ENCODE measurements at places on chromosomes 5 and 9.

- DNase-seq: no peak
These were observed 108.1 kb upstream of the SLC27A6 start for GRCh38 chr5:128857076-128857677.

DNA sequence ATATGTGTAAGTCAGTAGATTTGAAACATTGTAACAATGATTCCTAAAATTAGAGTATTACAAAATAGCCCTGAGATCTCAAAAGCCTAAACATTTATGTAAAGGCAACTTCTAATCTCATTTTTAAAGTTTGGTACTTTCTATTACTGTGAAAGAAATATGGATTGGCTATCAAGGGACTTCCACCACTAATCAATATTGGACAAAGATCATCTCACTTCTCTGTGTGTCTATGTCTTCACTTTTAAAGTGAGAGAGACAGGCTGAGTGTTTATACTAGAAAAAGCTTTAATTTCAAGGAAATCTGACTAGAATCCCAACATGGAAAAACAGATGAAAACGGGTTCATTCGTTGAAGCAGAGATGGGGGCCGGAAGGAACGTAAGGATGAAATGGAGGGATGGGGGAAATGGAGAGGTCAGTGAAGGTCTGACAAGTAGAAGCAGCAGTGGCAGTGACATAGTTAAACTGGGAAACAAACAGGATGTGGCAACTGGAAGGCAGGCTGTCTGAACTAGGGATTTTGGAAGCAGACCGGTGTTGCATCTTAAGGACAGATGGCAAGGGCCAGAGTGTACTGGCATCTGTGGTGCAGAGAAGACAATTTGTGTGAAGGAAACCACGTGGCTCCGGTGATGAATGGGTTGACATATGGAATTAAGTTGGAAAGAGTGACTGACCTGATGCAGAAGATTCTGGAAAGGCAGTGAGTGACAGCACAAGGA is 60.8 kb downstream of the PDE4D start:
- DNase-seq: no peak

DNA sequence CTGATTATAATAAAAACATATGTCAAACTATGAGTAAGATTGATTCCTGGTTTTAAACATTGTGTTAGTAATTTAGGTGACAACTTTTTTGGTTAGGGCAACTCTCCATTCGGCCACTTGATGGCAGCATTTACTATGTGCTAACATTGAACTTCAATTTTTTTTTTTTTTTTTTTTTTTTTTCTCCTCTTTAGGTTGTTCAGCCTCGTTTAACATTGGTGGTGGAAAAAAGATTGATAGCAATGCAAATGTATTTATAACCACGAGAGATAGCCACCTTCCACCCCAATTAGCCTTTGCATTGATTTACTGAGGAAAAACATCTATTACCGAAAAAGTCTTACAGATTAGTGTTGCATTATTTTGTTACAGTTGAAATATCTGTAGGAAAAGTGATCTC is 159.1 kb downstream of the CSNK1G3 start:
- DNase-seq: no peak

DNA sequence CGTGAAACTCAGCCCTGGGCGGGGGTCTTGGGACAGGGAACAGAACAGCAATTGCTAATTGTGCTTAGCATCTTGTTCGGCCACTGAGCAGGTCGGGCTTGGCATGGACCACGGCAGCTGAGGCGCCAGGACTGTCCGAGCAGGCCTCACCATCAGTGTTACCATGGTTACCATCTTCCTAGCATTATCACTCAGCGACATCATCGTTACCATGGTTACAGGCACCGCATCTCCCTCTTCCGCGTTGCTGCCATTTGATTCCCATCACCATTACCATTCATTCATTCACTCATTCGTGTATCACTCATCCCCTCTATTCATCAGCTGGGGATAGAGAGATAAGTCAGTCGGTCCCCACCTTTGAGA is 81.0 kb upstream of the ZBTB43 start:
- DNase-seq: no peak

- DNase-seq: no peak
These were observed 64.3 kb downstream of the NSG2 start for GRCh38 chr5:174109698-174110260.

GRCh38 chr5:139644001-139644456 is 4.1 kb upstream of the CXXC5 start:
- DNase-seq: no peak

GRCh38 chr5:161539016-161539415 is 7.5 kb downstream of the GABRB2 start:
- DNase-seq: no peak

GRCh38 chr9:34652602-34653000 is 616 bp downstream of the IL11RA start:
- DNase-seq: no peak

DNA sequence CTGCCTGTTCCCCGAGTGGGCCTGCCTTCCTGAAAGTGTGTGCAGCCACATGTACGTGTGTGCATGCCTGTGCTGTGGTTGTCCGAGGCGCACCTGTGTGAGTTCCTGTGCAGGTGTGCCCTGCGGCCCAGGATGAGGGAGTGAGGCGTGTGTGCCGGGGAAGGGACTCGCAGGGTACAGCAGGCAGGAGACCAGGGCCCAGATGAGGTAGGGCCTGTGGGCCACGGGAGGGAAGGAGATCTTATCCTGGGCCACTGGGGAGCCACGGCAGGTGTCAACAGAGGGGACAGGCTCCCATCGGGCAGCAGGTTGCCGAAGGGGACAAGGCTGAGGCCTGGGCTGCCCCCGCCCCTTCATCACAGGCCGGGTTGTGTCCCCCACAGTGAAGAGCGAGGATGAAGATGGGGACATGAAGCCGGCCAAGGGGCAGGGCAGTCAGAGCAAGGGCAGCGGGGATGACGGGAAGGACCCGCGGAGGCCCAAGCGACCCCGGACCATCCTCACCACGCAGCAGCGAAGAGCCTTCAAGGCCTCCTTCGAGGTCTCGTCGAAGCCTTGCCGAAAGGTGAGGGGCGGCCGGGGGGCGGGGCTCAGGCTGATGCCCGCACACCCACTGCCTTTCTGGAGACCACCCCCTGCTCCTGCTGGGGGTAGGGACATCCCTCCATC is 79.2 kb downstream of the LMX1B start:
- DNase-seq: no peak

- DNase-seq: no peak
These were observed 888 bp downstream of the RPL26L1 start for GRCh38 chr5:172959824-172960799.

DNA sequence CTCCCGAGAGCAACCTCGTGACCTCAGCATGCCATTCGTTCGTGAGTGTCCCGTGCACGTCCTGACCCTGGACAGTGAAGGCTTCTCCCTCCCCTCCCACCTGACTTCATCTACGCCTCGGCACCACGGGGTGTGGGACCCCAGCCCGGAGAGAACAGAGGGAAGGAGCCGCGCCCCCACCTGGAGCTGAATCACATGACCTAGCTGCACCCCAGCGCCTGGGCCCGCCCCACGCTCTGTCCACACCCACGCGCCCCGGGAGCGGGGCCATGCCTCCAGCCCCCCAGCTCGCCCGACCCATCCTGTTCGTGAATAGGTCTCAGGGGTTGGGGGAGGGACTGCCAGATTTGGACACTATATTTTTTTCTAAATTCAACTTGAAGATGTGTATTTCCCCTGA is 38.3 kb upstream of the FCN2 start:
- DNase-seq: no peak

DNA sequence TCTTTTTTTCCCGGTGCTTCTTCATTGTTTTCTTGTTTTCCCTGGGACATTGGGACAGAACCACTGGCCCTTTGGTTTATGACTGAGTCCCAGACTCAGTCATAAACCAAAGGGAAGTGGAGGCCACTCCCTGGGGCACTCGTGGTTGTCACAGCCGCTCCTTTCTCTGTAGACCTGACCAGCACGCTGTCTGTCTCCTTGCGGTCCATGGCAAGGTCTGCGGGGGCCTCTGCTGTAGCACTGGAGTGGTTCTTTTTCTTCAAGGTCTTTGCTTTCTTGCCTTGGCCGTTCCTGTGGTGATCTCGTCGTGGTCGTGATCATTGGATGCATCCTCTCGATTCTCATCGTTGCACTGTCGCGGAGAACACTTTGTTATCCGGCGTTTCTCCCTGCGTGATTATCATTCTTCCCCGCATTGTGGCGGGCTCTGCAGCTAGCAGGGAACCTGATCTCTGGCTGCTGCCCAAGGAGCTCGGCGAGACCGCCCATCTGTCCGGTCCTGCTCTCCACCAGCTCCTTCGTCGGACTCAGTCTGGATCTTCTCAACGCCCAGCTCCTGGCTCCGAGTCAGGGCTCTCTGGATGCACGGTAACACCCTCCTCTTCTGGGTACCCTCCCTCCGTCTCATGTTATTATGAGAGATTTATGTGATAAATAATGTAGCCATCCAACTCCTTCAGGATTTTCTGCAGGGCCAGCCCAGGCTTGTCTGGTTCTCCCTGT is 43.5 kb upstream of the MPDZ start:
- DNase-seq: no peak

DNA sequence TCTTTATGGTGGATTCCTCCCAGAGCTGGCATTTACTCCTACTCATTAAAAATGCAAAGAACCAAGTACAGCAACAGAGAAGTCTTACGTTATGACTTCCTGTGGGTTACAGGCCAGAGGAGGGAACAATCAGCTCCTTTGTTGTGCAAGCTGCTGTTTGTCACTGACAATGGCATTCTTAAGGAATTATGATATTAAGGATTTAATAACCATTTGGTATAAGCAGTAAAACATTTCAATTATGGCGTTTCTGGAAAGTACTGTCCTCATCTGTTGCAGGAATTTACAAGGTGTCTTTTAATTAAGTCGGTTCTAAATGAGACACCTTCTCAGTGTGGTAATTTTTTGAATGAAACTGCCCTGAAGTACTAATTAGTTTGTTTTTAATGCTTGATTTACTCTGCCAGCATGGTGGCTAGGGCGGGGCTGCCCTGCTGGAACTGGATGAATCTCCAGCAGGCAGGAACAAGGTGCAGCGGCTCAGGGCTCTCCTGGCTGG is 49.1 kb upstream of the VDAC1 start:
- no peak for DNase-seq

DNA sequence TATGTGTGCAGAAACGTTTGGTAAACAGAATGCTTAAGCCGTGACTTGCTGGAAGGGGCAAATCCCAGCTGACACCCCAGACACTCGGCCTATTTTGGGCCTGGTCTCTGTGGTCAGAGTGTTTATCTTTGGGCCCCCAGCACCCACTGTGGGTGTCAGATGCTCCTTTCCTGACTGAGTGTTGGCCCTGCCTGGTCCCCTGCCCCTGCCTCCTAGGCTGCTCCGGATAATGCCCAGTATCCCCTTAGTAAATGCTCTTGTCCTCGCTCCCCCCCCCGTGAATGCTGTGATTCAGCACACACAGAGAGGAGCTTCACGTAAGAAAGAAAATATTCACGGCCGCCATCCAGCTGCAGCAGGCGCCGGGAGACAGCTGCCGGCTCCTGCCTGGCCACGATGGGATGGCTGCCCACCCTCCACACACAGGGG is 11.3 kb upstream of the ANGPTL2 start:
- no peak for DNase-seq

DNA sequence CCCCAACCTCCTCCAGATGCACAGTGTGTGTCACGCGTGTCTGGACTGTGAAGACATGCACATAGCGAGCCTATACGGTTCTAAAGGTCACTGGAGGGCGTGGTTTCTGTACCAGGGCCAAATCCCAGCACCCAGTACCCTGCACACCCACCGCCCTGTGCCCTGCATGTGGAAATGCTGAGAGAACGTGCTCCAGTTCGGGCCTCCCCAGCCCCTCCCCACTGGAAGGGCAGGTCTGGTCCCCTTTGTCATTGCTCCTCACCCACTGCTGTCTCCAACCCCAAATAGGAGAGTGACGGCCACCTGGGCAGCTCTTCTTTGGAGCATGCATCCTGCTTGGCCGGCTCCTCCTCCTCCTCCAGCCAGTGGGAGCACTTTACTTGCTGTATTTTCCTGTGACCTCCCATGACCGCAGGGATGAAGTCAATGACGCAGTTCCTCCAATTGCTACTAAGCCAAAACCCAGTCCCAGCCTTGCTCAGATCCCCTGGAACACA is 116.7 kb downstream of the WNK2 start:
- no peak for DNase-seq

DNA sequence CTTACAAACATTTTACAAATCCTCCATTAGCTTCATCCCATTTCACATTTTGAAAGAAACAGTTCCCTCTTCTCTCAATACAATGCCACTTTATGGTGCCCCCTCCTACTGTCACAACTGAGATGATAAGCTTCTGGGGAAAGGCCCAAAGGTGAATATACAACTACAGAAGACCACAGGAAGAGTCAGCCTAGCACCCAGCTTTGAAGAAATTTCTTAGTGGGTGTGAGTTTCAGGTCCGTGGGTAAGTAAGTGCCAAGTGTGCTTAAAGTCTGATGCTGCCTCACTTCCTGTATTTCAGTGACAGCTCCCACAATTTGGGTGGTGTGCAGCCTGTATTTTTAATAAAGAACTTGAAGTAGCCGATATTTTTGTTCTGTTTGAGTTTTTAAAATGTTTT is 68.1 kb downstream of the ARHGEF28 start:
- no peak for DNase-seq

- DNase-seq: no peak
These were observed 1.5 kb downstream of the PCSK1 start for GRCh38 chr5:96431376-96432187.

DNA sequence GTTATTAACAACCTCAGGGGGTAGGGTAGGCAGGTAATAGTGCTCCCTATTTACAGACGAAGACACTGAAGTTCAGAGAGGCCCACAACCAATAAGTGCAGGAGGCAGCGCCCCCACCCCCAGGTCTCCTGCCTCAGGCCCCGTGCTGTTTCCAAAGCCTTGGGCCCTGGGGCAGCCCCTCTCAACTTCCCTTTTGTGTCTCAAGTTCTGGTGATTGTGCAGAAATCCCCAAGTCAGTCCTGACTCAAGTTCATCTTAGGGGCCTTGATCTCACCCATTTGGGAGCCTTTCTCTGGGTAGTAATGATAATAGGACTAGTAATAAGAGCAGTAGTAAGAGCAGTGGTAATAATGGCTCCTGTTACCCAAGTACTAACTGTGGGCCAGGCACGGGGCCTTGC is 35.5 kb upstream of the ASS1 start:
- no peak for DNase-seq

DNA sequence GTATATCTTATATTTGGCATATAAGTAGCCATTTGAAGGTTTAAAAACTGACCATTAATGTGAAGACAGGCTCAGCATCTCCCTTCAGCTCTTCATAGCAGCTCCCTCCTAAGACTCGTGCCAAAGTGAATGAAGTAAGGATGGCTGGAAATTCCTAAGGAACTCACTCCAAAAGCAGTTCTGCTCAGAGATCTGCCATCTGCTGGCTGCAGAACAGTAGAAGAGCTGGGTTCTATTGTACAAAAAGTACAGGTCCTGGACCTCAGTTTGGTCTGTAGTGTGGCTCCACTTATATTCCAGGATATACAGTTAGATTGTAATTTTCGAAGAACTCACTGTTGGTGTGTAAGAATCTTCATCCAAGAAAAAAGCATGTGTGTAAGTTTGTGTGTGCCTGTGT is 104.9 kb upstream of the RUSC2 start:
- DNase-seq: no peak

- DNase-seq: no peak
These were observed 314.7 kb upstream of the RGMB start for GRCh38 chr5:98458726-98459125.

GRCh38 chr9:19995619-19996018 is 206.8 kb upstream of the SLC24A2 start:
- DNase-seq: no peak

Data from effector memory CD4-positive, alpha-beta T cell (primary cell).